ENCODE measurements at places on chromosomes 11 and 22.

DNA sequence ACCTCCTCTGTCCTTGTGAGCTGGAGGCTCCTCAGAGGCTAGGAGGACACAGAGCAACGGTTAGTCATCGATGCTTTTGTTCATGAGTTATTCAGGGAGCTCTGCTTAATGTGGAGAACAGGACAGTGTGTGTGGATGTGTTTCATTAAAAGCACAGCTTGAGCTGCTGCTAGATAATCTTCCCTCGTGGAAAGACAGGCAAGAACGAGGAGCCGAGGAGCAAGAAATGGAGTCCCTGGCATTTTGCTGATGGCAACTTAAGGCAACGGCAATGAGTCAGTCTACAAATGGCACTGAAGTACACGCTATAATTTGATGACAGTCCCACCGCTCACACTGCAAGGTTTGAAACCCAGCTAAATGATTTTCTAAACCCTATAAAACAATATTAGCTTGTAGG is 106.2 kb downstream of the IGLL1 start:
- DNase-seq: no peak

DNA sequence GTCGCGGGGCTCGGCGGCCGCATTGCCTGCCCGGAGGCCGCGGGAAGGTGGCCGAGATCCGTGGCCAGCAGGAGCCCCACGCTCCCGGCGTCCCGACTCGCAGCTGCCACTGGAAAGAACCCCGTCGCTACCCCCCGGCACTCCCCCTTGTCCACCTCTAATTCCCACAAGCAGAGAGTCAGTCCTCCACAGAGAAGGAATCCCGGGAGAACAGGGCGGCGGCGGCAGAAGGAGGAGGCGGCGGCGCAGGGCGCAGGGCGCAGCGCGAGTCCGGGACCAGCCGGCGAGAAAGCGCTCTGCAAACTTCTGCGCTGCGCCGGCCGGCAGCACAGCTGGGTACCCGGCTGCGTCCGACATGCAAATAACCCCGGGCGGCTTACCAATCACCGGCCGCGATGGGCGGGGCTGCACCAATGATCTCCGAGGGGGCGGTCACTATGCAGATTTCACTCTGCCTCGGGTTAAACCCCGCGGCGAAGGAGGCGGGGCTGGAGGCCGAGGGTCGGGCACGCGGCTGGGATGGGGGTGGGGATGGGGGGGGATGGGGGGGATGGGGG is at the start of gene ABTB2:
TSS of gene ABTB2 (minus strand) at position 310 of the 557 bp plus-strand sequence.
- DNase-seq: peak; percentile 99

- no peak for DNase-seq
Observed at GRCh38 chr11:104841185-104841584, 57.1 kb downstream of the CASP12 start.

- DNase-seq: no peak
Observed at GRCh38 chr11:77320351-77320750, 18.9 kb upstream of the GDPD4 start.

DNA sequence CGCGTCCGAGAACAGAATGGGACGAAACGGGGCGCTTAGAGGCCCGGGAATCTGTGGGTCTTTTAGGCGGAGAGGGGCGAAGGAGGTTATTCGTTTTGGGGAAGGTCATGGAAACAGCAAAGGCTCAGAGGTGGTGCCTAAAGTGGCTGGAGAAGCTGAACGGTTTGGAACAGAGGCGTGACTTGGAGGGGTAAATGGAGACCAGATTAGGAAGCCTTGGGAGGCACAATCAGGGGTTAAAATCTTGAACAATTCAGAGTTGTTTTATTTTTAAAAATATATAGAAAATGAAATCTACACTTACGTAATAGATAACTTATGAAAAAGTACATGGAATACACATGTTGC is 247 bp upstream of the PLAAT5 start:
- DNase-seq: no peak

- no peak for DNase-seq
Observed at GRCh38 chr11:92149996-92150395, 74.6 kb upstream of the FAT3 start.

DNA sequence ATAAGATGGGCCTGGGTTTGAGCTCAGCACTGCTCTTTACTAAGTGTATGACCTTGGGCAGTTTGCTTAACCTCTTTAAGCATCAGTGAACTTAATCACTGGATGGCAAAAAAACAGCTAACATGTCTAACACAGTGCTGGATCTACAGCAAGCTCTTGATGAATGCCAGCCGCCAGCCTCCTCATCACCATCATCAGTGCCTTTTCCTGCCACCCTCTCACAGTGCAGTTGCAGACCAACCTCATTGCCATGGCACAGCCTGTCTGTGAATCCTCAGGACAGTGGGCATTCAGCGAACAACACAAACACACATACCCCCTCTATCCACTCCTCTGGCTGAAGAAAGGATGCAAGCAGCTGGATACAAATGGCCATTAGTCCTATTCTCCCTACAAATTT is 133.0 kb downstream of the OPCML start:
- DNase-seq: peak; percentile 16

- no peak for DNase-seq
Observed at GRCh38 chr22:45059296-45059695, 49.5 kb upstream of the PHF21B start.

DNA sequence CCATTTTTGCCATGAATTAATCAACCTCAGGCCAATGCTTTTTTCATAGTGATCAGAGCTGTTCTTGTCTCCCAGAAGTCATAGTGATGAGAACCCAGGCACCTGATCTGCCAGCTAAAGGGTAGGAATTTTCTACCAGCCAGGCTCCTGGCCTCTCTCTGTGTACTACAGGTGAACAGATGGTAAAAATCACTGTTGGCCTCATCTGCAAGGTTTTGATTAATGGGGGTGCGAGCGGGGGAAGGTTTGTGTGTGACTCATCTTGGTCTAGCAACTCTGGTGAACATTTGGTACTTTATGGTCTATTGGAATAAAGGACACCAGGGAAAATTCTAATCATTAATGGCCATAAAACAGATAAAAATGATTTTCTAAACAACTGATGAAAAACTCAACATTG is 14.4 kb upstream of the APOL4 start:
- no peak for DNase-seq

DNA sequence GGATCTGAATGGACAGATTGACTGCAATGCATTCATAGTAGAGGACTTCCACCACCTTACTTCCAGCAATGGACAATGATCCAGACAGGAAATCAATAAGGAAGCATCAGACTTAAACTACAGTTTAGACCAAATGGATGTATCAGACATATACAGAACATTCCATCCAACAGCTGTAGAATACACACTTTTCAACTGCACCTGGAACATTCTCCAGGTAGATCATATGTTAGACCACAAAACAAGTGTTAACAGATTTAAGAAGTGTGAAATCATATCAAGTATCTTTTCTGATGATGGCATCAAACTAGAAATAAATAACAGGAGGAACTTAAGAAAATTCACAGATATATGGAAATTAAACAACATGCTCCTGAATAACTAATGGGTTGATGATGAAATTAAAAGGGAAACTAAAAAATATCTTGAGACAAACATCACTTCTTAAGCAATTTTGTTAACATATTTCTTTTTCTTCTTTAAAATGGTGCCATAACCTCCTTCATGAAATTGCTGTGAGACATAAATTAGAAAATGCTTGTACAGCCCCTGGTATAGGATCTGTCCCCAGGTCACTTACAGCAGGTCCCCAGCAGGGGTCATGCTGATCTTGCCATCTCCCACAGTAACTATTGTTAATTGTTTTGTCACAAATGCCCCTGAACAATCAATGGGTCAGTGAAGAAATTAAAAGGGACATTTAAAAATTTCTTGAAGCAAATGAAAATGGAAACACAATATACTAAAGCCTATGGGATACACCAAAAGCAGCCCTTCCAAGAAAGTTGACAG is 100.0 kb upstream of the OR4B1 start:
- DNase-seq: no peak

- DNase-seq: no peak
Observed at GRCh38 chr11:42598341-42598740, 713.5 kb upstream of the API5 start.

GRCh38 chr11:94638902-94639373 is 71.8 kb downstream of the PIWIL4 start:
- DNase-seq: peak; percentile 32

GRCh38 chr22:38311323-38311620 is 6.0 kb downstream of the CSNK1E start:
- peak; percentile 37 for DNase-seq

DNA sequence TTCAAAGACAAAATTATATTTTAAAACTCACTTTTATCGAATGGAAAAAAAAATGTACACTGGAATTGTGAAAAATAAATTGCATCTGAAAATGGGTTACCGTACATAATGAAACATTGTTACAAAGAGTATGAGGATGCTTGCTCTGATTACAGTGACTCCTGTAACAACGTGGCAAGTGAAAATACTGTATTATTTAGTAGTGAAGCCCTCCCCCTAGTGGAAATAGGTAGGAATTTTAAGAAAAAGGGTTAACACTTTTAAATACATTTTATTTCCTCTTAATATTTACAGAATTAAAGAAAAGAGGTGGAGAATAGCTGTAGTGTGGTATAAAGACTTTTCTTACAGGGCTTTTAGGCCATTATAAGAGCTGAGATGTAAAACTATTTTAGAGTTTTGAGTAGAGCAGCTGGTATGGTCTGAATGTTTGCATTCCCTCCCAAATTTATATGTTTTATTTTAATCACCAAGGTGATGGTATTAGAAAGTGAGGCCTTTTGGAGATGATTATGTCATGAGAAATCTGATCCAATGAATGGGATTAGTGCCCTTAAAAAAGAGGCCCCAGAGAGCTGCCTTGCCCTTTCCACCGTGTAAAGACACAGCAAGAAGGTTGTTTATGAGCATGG is 25.2 kb downstream of the FAM76B start:
- DNase-seq: no peak

DNA sequence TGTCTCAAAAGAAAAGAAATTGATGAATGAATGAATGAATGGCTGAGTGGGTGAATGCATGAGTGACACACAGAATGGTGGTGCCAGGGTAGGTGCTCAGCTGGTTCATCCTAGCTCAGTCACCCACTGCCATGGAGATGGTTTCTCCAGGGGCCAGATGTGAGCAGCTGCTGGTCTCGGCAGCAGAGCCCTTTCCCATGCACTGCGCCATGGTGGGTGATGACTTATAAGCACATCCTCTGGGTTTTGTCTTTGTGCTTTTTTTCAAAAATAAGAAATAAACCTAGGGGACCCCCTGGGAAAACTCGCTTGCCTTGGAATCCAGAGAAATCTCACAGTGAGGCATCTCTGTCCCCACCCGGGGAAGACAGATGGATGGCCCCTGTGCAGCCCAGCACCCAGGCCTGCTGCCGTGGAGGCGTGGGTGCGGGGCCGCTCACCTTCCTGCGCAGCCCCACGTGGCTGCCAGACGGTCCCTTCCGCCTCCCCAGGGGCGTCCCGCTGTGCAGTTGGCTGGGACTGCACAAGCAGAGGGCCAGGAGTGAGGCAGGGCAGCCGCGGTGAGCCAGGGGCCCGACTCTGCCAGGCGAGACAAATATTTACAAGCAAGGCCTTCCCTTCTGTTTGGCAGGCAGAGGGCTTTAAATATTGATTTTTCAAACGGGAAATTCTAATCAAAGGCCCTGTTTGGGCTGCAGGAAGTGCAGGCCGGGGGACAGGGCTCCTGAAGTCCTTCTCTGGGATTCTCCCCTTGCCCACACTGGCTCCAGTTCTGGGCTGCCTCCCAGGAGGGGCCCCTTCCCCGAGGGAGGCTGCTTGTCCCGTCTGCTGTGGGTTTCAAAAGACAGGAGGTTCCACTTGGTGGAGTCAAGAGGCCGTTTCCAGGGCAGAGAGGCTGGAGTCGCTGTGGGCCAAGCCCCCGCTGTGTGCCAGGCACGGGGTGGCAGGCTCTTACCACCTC is 24.3 kb downstream of the MPPED1 start:
- DNase-seq: peak; percentile 88

DNA sequence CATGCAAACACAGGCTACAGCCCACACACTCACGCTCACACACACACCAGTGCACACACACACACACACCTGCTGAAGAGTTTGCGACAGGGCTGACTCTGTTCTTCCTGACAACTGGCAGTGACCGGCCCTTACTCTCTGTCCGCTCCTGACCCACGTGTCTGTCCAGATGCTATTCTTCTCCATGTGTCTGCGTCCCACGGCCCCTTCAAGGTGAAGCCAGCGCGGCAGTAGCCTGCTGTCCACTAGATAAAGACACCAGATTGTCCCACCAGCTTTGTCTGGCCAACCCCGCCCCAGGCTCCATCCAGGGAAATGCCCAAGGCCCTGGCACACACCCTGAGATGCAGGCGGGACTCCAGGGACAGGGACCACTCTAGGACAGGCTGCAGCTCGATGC is 713.9 kb downstream of the BRD1 start:
- DNase-seq: no peak

DNA sequence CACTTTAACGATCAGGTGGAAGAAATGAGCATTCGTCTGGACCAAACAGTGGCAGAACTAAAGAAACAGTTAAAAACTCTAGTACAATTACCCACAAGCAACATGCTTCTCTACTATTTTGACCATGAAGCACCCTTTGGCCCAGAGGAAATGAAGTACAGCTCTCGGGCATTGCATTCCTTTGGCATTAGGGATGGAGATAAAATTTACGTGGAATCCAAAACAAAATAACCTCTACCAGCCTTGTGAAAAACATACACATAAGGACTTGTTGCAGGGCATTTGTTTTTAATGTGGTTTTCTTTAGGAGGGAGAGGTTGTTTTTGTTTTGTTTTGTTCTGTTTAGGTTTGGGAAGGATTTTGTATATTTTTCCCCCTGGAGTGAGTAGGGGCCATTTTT is 14.2 kb upstream of the TECTA start:
- no peak for DNase-seq

DNA sequence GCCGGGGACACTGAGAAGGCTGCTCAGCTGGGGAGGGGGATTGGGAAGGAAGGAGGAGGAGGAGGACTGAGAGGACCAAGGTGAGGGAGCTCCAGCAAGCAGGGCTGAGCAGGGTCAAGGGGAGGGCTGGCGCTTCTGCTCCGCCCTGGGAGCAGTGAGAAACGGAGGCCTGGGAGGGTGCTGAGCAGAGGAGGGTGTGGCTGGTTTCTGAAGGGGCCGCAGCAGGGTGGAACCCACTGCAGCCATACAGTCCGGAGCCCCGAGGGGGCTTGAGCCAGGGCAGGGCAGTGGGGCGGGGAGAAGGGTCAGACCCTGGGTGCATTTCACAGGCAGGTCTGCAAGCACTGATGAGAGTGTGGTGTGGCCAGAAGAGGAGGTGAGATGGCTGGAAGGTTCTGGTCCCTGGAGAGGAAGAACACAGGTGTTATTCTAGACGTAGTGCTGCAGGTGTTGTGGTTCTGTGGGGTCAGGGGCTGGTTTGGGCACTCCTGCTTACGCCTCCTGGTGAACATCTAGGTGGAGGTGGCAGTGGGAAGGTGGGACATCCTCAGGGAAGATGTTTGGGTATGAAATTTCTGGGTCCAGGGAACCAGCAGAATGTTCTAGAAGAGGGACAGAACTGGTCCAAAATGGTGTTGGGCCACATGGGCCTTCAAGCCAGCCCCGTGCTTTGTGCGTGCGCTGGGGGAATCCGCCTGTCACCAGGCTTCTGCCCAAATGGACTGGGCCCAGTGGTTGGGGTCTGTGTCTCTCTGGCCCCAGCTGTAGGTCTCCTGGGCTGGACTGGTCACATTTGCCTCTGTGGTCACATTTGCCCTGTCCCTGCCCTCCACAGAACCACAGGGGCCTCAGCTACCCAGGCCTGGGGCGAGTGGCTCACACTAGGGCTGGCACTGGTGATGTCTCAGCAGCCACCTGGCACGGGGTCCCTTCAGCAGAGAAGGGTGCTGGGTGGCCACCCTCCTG is 714.7 kb downstream of the BRD1 start:
- DNase-seq: no peak

- DNase-seq: no peak
Observed at GRCh38 chr11:88569342-88569741, 231.8 kb upstream of the CTSC start.

Data from stomach (tissue), 19 donors.